Common myeloid progenitor, CD34-positive (primary cell): ENCODE measurements at places on chromosomes 6 and 20.
A peak's percentile ranks its signal among the peaks of the same experiment; 100 is the strongest.

- no peaks in the 10 kb centered on the region for H3K4me1 ChIP-seq
- peaks cover 6% of the 10 kb centered on the region for H3K27me3 ChIP-seq
- no peak overlapping the region for H3K4me3 ChIP-seq
- H3K27ac ChIP-seq: no peak overlapping the region
- DNase-seq: peak; percentile 29
These were observed 88.6 kb downstream of the MCHR2 start for GRCh38 chr6:99905209-99906106.

- no peak overlapping the region for H3K27ac ChIP-seq
- peaks cover 60% of the 10 kb centered on the region for H3K27me3 ChIP-seq
- DNase-seq: no peak
- H3K4me1 ChIP-seq: no peaks in the 10 kb centered on the region
- H3K36me3 ChIP-seq: no peaks in the 10 kb centered on the region
- no peak overlapping the region for H3K4me3 ChIP-seq
These were observed 101.8 kb downstream of the YTHDF1 start for GRCh38 chr20:63114006-63114692.

DNA sequence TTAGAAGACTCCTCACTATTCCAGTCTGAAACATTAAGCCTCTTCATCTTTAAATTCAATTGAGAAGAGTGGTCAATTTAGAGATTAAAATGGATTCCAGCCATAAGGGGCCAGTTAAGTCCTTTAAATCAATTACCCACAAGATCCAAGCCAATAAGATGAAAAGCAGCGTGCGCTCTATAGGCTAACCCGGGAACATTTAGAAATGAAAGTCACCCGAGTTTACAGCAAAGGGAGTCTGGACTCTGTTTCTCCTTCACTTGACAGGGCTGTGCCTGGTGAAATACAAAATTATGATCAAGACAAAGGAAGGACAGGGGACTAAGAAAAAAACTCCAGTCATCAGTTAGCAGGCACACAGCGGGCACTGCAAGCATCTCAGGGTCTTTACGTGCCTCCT lies 393.7 kb downstream of the QKI start:
- no peak overlapping the region for H3K27ac ChIP-seq
- no peak overlapping the region for H3K4me3 ChIP-seq
- no peaks in the 10 kb centered on the region for H3K4me1 ChIP-seq
- no peak for DNase-seq
- H3K36me3 ChIP-seq: no peaks in the 10 kb centered on the region

GRCh38 chr6:11092668-11093375 lies 812 bp upstream of the SMIM13 start:
- DNase-seq: no peak
- no peaks in the 10 kb centered on the region for H3K36me3 ChIP-seq
- H3K27ac ChIP-seq: peak overlapping the region; percentile 87

GRCh38 chr6:169246445-169246844 lies 7.2 kb downstream of the THBS2 start:
- no peak overlapping the region for H3K4me3 ChIP-seq
- no peak for DNase-seq
- H3K27ac ChIP-seq: no peak overlapping the region
- H3K4me1 ChIP-seq: no peaks in the 10 kb centered on the region

DNA sequence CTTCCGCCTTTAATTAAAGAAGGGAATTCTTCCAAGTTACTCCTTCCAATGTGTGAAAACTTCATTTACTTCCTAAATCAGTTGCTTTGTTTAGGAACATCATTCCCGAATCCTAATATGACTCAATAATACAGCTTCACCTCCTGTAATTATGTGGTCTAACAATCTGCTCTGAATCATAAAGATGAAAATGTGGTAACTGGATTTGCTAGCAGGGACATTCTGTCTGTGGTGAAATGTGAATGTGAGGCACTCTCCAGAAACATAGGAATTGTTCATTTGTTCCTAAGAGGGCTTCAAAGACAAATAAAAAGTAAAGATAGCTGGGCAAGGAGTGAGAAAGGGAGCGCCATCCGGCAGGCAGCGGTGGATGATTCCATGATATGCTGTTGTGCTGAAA lies 678.1 kb downstream of the KIF16B start:
- peaks cover 8% of the 10 kb centered on the region for H3K4me1 ChIP-seq
- peaks cover 1% of the 10 kb centered on the region for H3K27me3 ChIP-seq
- H3K36me3 ChIP-seq: no peaks in the 10 kb centered on the region
- H3K27ac ChIP-seq: no peak overlapping the region

DNA sequence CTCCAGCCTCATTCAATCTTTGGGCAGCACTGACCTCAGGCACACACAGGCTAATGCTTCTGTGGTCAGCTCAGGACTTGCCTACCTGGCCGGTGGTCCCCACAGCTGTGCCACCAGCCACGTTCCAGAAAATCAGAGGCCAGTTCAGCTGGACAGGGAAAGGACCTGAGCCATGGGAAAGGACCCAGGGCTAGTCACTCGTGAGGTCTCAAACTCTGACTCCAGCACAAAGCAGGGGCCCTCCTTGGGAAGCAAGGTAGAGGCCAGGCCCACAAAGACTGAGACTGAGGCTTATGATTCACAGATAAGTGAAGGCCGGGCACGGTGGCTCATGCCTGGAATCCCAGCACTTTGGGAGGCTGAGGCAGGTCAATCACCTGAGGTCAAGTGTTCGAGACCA lies 22.4 kb upstream of the HELZ2 start:
- H3K27me3 ChIP-seq: no peaks in the 10 kb centered on the region
- H3K4me3 ChIP-seq: no peak overlapping the region
- no peak overlapping the region for H3K27ac ChIP-seq
- no peaks in the 10 kb centered on the region for H3K4me1 ChIP-seq
- peaks cover 63% of the 10 kb centered on the region for H3K36me3 ChIP-seq
- no peak for DNase-seq

DNA sequence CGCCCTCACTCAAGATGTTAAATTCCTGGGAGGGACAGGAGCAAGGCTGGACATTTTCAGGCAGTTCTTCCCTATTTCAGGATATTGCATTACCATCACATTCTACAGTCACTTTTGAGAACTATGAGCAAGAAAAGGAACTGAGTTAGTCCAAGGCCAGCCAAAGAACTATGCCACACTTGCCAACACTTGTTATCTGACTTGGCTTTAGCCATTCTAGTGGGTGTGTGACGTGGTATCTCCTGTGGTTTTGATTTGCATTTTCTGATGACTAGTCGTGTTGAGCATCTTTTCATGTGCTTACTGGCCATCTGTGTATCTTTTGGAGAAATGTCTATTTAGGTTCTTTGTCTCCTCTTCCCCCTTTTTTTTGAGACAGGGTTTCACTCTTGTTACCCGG lies 12.0 kb downstream of the XRN2 start:
- peaks cover 2% of the 10 kb centered on the region for H3K36me3 ChIP-seq
- H3K27ac ChIP-seq: no peak overlapping the region
- no peak overlapping the region for H3K4me3 ChIP-seq
- H3K27me3 ChIP-seq: no peaks in the 10 kb centered on the region
- H3K4me1 ChIP-seq: no peaks in the 10 kb centered on the region

DNA sequence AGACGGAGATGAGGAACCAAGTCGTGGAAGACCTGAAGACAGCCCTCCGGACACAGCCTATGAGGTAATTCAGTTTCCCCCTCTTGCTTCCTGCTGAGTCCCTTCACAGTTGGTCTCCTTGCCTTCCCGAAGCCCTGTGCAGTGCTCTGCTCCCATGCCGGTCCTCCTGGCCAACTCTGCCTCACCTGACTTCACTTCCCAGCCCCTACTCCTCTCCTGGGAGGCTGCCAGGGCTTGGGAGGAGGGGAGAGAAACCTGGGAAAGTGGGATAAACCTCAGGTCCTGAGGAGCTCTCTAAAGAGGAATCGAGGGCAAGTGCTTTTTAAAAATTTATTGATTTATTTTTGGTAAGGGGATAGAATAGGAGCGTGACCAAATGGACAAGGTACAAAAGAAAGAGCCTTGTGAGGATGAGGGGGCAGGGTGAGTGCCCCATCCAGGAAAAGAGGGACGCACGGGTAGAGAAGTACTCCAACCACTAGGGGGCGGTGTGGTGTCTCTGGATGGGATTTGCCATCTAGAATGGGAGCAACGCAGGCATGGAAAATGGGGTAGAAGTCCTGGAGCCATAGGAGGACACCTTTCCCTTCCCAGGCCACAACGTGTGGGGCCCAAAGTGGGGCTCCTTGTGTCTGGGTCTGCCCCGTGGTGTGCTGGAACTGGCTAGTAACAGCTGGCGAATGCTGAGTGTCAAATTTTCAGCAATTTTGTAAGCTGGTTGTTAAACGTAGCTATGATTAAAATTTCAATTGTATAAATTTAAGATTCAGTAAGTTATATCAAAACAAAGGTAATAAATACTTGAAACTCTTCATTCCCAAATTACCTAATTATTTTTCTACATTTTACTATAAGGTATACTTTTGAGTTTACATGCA lies 69.0 kb downstream of the MOCS1 start:
- no peak overlapping the region for H3K4me3 ChIP-seq
- peaks cover 2% of the 10 kb centered on the region for H3K27me3 ChIP-seq
- no peaks in the 10 kb centered on the region for H3K4me1 ChIP-seq
- peak; percentile 49 for DNase-seq

DNA sequence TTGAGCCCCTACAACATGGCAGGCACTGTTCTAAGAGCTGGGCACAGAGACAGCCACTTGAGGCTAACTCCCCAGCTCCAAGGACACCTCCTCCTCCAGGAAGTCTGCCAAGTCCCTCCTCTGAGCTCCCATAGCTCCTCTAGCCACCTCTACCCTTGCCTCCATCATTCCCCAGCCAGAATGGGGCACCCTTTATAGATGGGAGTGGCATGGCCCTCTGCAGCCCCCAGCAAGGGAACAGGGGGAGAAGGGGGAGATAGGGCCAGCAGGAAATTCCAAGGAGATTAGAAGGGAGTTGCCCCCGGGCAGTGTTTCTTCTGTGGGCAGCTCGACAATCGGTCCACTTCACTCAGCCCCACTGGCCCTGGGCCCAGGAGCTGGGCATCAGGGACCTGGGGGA lies 19.7 kb upstream of the TLDC2 start:
- DNase-seq: no peak
- H3K4me3 ChIP-seq: no peak overlapping the region
- H3K27me3 ChIP-seq: no peaks in the 10 kb centered on the region
- no peaks in the 10 kb centered on the region for H3K4me1 ChIP-seq

GRCh38 chr20:52649727-52650126 lies 322.4 kb upstream of the TSHZ2 start:
- no peak overlapping the region for H3K4me3 ChIP-seq
- no peaks in the 10 kb centered on the region for H3K4me1 ChIP-seq
- DNase-seq: no peak
- no peak overlapping the region for H3K27ac ChIP-seq

DNA sequence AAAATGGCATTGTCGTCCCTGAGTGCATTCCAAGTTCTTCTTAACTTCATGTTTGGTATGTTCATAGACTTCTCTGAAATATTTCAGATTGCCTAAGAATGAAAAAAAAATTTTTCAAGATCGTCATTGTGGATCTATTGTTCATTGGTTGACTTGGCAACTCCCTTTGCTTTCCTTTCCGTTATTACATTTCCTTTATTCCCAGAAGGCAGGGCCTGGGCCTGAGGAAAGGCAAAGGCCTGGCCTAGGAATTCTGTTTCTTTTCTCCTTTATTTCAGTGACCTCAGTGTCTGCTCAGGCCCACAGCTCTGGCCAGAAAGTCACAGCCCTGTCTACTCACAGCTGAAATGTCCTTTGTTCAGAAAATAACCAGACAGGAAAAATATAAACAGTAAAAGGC lies 401.6 kb upstream of the PLCB4 start:
- H3K4me3 ChIP-seq: no peak overlapping the region
- no peak overlapping the region for H3K27ac ChIP-seq
- no peaks in the 10 kb centered on the region for H3K4me1 ChIP-seq
- no peak for DNase-seq
- no peaks in the 10 kb centered on the region for H3K27me3 ChIP-seq

- H3K36me3 ChIP-seq: peaks cover 4% of the 10 kb centered on the region
- H3K27me3 ChIP-seq: no peaks in the 10 kb centered on the region
These were observed 83.4 kb upstream of the ASF1A start for GRCh38 chr6:118810420-118811027.

DNA sequence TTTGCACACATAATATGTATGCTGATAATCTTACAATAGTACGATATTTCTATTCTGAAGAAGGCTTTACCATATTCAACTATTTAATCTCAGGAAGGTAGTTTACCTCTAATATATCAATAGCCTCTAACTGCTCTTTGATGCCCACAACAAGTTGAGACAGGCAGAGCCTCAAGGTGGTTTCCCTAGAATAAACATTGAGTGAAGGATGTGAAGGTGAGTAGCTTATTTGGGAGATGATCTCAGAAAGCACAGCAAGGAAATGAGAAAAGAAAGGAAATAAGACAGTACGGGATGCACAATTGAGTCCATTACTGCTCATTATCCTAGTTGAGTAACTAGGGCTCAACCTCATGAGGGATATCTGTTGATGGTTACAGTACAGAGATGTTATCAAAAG lies 638.4 kb downstream of the MAFB start:
- no peaks in the 10 kb centered on the region for H3K4me1 ChIP-seq
- H3K27ac ChIP-seq: no peak overlapping the region
- no peak overlapping the region for H3K4me3 ChIP-seq
- DNase-seq: no peak
- no peaks in the 10 kb centered on the region for H3K36me3 ChIP-seq
- H3K27me3 ChIP-seq: no peaks in the 10 kb centered on the region

DNA sequence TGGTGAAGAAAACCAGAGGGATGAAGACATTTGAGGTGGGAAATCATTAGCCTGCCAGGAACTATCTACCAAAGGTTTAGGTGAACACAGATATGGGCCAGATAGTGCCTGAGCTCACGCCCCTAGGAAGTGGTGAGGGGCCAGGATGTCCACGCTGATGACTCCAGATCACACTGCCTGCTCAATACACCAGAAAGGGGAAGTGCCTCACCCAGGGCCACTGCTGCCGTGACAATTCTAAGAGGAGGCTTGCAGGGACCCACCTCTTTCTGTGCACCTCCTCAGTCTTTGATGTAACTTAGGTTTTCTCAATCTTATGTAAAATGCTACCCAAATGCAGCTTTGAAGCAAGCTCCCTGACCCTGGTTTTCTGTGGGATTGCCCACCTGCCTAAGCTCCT lies 5.4 kb upstream of the RAB44 start:
- H3K36me3 ChIP-seq: no peaks in the 10 kb centered on the region
- H3K27me3 ChIP-seq: no peaks in the 10 kb centered on the region
- no peak overlapping the region for H3K4me3 ChIP-seq
- H3K4me1 ChIP-seq: peaks cover 21% of the 10 kb centered on the region

- no peaks in the 10 kb centered on the region for H3K27me3 ChIP-seq
- no peaks in the 10 kb centered on the region for H3K4me1 ChIP-seq
- H3K27ac ChIP-seq: no peak overlapping the region
- H3K36me3 ChIP-seq: no peaks in the 10 kb centered on the region
These were observed 37.2 kb downstream of the SEL1L2 start for GRCh38 chr20:13953227-13953626.

DNA sequence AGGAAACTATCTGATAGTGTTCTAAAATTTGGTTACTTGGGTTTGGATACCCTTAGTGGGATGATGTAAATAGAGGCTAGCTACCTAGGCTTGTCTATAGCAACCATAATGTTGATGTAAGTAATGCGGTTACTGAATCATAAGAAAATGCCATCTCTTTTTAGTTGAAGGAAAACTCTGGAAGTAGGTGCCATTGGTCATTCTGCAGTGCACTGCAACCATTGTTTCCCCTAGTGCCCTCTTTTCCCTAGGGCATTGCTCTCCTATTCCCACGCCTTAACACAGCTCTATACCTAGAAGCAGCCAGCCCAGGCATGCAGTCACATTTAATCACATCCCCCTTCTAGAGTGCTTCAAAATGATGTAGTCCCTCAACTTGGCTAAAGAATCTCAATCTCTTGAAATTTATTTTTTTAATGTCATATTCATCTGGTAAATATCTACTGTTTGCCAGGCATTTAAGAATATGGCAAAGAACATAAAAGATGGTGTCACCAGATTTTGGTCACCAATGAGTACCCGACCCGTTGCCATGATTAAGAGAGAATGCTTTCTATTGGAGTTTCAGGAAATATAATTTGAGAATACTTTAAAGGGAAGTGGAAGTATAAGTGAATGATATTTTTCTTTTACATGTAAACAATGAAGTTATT lies 10.4 kb downstream of the LOC128125822 start:
- H3K36me3 ChIP-seq: peaks cover 17% of the 10 kb centered on the region
- no peaks in the 10 kb centered on the region for H3K4me1 ChIP-seq
- H3K27ac ChIP-seq: no peak overlapping the region
- no peak overlapping the region for H3K4me3 ChIP-seq
- no peak for DNase-seq
